ENCODE measurements at places on chromosomes 1 and 21.
A peak's percentile ranks its signal among the peaks of the same experiment; 100 is the strongest.

- DNase-seq: no peak
Measured at GRCh38 chr1:248366609-248367008, 5.1 kb downstream of the OR2T4 start.

DNA sequence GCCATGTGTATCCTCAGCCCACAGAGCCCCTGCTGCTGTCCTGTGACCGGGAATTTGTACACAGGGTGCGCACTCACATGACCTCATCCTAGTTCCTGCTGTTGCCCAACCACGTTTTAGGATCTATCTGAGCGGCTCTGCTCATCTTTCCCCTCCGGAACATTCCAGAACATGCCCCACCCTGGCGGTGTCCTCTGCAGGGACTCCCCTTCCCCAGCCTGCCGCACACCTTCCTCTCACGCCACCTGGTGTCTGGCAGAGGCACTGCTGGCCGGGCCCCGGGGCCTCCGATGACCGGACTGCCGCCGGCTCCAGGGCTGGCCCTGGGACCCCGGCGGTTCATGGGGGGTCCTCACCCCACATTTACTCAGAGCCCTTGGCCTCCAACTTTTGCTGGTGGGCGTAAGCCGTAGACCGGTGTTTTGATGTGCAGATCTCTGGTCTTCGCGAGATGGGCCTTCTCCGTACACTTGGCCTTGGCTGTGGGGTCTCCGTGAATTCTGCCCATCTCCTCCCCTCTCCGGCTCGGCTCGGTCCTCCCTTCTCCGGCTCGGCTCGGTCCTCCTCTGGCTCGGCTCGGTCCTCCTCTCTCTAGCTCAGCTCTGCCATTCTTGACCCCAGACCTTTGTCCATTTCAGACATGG, 29.5 kb downstream of the ARHGEF16 start:
- peak; percentile 28 for DNase-seq

DNA sequence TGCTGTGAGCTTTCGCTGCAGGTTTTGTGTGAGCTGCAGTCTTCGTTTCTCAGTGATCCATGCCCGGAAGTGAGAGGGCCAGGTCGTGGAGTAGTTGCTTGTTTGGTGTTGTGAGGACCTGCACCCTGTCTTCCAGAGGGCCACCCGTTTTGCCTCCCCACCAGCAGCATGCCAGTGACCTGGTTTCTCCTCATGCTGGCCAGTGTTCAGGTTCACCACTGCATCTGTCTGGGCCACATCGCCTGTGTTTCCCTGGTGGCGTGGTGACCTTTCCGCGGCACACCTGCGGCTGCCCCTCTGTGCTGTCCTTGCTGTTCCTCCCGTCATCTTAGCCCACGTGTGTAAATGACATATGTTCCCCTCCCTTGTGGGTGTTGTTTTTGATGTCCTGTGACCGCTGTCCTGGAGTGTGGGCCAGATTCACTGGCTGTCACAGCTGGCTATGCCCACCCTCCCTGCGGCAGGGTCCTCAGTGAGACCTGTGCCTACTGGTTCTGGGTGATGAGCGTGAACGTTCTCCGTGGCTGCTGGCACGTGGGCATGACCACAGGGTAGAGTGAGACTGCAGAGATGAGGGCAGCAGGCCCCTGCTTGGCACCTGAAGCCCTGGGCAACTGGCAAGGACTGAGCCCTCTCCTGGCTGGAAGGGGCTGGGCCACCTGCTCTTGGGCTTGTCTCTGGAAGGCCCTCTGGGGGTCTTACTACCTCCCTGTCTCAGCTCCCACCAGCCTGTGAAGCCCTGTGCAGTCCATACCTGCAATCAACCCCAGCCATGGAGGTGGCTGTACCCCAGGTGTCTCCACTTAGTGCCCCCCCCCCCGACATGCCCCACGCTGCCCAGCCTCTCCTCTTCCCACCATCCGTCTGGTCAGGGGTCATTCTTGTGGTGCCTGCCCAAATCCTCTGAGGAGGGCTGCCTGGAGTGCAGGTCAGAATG, 7.3 kb downstream of the IBA57 start:
- no peak for DNase-seq

- DNase-seq: peak; percentile 59
Measured at GRCh38 chr21:32411350-32412161, 950 bp upstream of the EVA1C start.

DNA sequence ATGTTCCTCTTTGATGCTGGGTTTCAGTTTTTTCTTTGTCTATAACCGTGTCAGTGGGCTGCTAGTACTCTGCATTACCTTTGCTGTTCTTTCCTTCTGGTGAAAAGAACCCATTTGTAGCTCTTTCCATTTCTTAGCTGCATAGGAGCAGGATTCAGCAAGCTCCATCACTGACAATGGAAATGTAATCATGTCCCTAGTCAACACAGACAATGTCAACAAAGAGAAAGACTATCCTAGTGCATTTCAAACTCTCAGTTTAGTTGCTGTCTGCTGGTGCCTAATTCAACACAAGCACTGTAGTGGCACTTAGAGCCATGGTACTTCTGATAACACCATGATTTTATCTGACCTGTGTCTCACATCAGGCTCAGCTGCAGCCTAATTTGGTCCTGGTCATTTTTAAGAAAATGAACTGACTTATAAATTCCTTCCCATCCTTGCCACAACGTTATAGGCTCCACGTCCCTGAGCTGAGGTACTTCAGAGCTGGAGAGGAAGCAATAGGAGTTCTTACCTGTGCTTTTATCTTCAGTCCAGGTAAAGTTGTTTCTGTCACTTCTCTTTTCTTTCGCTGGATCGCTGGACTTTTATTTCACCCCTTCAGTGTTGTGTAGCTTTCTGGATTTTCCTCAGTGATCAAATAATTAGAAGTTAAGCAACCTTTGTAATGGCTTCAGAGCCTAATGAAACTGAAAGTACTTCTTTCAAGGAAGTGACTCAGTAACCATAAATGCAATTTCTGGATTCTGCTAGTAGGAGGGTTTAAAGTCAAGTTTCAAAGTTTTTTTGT, at the start of gene GBP3:
TSS of gene GBP3 (minus strand) at position 700 of the 793 bp plus-strand sequence. CDS start 2,145 bp downstream, outside the sequence.
- DNase-seq: peak; percentile 67

GRCh38 chr1:226604560-226605317, 56.2 kb downstream of the STUM start:
- DNase-seq: no peak

GRCh38 chr1:110438893-110439292, 12.1 kb upstream of the PROK1 start:
- no peak for DNase-seq

DNA sequence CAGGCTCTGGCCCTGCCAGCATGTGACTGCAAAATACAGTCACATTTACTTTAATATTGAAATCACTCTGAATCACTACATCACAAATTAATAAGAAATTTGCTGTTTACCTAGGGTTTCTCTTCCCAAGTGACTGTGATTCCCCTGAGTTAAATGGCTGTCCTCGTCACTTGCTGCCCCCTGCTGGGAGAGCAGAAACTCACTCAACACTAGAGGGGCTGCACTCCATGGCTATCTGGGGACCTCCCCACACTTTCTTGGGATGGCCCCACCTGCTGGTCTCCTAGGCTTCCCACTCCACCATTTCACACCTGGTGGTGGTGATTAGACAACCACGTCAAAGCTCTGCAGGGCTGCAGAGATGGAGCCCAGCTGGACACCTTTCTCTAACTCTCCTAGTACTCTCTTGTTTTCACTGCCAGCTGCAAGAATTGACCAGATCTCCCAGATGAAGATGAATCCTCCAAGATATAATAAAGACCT, 63.4 kb downstream of the CD2 start:
- peak; percentile 88 for DNase-seq

GRCh38 chr1:201536558-201536957, 2.4 kb upstream of the NAV1 start:
- DNase-seq: no peak

DNA sequence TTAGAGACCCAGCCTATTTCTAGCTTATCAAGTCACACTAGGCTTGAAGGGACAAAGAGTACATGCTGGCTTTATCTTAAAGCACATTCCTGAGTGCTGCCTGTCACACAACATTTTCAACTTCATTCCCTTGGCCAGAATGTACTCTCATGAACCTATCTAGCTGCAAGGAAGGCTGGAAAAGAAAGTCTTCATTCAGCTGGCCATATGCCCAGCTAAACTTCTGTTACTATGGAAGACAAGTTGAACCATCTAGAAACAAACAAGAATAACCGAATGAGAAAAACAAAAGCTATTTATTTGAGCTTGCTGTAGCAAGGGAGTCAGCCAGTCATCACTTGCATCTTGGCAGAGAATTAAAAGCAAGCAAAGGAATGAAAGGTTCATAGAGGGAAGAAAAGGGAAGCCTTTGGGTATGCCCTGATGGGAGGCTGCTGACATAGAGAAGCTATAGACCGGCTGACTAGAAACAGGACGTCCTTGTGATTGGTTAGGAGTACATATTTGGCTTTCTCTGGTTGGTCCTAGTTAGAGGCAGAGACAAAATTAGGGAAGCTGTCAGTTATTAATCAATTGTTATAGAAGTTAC, 108.4 kb downstream of the NEK7 start:
- DNase-seq: no peak

DNA sequence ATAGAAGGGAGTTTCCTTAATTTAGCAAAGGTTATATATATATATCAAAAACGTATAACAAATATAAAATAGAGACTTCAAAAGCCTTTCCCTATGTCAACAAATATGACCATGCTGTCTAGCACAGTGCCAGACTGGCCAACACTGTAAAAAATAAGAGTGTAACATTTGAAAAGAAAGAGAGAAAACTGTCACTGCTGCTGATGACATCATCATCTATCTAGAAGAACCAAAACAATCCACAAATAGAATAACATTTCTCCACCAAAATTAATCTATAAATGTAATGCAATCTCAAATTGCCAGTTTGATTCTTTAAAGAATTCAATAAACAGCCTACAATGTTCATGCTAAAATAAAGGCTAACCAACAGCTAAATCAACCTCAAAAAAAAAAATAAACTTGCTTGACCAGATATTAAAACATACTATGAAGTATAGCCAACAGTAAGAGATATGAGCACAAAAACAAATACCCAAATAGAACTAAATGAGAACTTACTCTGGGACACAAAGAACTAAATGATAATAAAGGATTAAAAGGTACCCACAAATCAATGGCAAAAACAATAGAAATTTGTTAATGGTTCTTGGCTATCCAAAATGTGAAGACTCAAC, 50.2 kb downstream of the ENAH start:
- no peak for DNase-seq

DNA sequence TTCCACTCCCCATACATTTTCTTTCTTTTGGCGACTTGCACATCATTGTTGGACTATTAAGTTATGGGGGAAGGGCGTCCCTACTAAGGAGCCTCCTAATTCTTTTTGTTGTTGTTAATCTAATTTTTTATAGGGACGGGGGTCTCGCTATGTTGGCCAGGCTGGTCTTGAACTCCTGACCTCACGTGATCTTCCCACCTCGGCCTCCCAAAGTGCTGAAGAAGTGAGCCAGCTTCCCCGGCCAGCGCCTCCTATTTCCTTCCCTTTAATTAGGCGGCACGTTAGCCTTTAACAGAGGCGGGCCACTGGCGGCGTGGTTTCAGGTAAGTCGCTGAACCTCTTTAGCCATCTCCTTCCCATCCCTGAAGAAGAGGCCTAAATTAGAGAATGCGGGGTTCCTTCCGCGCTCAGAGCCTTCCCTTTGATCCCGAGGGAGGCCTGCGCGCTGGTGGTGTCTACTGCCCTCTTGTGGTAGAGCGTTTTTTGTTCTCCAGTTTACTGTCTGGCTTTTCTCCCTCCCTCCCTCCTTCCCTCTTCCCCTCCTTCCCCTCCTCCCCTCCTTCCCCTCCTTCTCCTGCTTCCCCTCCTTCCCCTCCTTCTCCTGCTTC, 38.1 kb downstream of the TNFRSF9 start:
- DNase-seq: peak; percentile 57

DNA sequence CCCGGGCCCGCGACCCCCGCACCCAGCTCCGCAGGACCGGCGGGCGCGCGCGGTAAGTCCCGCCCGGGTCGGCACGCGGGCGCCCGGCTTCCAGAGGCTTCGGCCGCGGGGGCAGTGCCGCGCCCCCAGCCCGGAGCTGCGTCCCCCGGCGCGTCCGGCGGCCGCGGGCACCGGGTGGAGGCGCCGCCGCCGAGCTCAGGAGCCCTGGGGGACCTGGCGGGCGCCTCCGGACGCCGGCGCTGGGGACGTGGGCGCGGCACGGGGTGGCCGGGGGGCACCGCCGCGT, 227 bp downstream of the NBL1 start:
- DNase-seq: no peak

DNA sequence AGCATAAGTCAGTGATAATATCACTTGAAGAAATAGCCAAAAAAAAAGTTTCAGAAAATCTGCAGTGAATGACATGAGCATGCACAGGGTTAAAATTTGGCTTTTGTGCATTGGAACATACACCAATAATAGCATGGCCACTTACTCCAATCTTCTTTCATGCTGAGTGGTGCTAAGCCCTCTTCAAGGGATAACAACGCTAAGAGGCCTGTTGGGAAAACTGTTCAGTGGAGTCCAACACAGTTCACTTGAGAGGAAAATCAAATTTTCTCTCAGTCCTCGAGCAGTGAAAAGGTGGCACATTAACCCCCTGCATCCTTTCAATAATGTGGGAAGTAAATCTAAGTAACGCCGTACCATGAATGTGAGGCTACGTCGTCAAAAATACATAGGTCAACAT, 264.7 kb downstream of the SPATA17 start:
- no peak for DNase-seq

GRCh38 chr1:53944469-53945182, 873 bp downstream of the IFT25 start:
- DNase-seq: no peak

GRCh38 chr1:199033661-199034060, 394.8 kb downstream of the PTPRC start:
- no peak for DNase-seq

DNA sequence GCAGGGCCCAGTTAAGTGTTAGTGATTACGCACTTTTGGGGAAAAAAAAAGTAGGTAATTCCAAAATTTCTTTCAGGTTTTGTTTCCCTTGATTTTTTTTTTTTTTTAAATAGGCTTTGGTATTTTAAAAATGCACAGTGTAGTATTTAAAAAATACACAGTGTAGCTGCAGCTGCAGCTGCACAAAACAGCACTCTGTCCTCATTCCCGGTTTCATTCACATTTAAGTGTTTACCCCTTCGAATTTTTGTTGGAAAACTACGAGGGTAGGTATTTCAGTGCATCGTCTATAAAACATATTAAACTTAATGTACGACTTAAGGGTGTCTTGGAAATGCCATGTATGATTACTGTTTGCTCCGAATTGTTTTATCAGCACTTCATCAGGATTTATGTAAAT, 3.4 kb downstream of the NEK7 start:
- no peak for DNase-seq

DNA sequence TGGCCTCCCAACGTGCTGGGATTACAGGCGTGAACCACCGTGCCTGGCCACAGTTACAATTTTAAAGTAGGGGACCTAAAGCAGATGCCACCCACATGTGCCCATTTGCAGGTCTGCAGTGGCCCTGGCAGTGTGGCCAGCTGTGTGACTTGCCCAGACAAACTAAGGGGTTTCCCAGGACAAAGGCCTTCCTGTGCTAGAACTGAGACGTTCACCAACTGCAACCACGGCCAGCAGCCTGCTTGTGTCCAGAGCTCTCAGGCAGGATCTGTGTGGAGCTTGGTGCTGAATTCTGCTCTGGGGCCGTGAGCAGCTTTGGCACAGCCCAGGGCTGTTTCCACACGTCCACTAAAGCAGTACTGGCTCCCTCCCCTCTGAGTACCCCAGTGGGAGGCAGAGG, 10.6 kb upstream of the PTTG1IP start:
- DNase-seq: no peak

- DNase-seq: no peak
Measured at GRCh38 chr1:104294259-104294658, 544.6 kb downstream of the AMY1C start.

- no peak for DNase-seq
Measured at GRCh38 chr1:221200464-221200863, 321.2 kb downstream of the HLX start.

All from CD4-positive, alpha-beta T cell treated with Interleukin-4 for 1 hour (primary cell).